ENCODE measurements at places on chromosomes 3 and 15.
A peak's percentile ranks its signal among the peaks of the same experiment; 100 is the strongest.

GRCh38 chr3:196842567-196843434 lies 24.9 kb upstream of the SENP5 start:
- DNase-seq = no peak

GRCh38 chr15:70284438-70285214 lies 186.9 kb upstream of the TLE3 start:
- no peak for DNase-seq

GRCh38 chr3:183122257-183122932 lies 23.1 kb upstream of the MCCC1 start:
- peak; percentile 57 for DNase-seq

DNA sequence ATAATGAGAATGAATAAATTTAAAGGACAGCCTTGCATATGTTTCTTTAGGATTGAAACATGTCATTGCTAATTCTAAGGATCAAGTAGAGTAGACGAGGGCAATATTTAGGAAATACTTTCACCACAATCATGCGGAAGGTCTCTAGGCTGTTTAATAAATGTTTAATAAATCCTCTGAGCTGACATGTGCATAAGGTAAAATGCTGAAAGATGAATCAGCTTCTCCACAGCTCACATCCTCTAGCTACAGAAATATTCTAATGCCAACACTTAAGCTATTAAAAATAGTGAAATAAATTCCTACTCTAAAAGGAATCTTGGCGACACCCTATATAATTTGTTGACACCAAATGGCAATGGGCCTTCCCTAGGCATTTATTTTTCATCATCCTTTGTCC lies 407.3 kb downstream of the TBL1XR1 start:
- no peak for DNase-seq

- peak; percentile 39 for DNase-seq
Observed at GRCh38 chr15:52112203-52112750, 298 bp downstream of the BCL2L10 start.

GRCh38 chr15:77851691-77852090 lies 219.0 kb upstream of the LINGO1 start:
- DNase-seq = no peak

DNA sequence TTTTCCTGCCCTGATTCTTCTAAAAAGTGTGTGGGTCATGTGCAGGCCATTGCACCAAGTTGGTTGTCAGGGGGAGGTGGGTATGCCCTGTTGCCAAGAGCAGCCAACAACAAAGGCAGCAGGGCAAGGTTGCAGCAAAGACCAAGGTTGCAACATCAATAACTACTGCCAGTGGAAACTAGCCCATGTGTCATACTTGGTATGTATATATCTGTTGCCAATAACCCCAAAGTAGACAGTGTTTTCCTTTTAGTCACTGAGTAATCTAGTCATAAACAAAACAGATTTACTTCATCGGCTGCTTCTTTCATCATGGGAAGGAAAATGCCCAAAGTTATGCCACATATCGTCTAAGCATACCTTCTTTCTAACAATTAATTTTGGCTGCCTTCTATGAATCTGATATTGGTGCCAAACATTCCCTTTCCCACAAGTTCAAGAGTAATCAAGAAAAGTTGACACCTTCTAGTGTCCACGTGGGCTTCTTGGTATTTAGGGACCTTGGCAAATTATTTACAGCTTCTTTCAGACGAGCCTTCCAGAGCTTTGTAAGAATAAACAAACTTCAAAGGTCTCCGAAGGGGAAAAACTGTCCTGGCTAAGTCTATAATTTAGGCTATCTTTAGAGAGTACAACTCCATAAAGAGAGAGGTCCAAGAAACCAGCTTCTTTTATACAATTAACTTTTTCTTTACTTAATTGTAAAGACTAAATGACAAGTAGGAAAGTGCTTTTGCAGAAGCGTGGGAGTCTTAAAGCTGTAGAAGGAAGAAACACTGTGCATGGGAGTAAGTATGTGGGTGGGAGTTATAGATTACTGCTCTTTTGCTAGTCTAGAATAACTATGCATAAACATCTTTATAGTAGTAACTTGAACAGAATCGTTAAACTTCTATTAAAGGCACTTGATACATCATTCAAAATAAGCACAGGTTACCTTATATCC lies 10.0 kb upstream of the MBNL1 start:
- peak; percentile 81 for DNase-seq

- peak; percentile 19 for DNase-seq
Observed at GRCh38 chr3:154018100-154018696, 103.0 kb upstream of the ARHGEF26 start.

DNA sequence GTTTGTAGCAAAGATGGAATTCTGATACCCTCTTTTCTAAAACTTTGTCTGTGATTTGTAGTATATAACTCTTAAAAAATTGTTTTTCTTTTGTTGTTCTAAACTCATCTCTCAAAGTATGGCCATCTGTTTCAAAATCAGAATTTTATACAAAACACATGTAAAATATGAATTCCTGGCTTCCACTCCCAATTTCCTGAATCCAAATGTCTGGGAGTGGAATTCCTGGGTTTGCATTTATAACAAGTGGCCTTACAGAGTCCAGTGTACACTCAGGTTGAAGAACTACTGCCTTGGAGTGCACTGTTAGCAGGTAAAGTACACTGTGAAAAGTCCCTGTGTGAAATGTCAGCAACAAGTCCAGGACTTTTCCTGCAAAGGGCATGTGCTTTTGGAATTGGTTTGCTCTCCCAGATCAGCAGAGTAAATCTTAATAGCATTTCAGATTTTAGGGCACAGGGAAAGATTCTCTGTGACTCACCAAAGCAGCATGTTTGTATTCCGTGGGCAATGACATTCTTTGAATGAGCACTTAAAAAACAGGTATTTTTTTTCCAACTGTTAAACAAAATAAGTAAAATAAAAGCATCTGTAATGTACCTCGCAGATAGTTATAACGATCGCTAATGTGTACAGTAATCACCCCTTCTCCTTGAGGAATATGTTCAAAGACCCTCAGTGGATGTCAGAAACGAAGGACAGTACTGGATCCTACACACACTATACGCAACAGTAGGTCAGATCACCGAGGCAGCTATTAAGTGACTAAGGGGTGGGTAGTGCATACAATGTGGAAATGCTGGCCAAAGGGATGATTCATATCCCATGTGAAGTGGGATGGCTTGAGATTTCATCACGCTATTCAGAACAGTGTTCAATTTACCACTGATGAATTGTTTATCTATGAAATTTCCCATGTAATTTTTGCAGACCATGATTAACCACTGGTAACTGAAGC lies 2.0 kb upstream of the CLDN16 start:
- DNase-seq = no peak

DNA sequence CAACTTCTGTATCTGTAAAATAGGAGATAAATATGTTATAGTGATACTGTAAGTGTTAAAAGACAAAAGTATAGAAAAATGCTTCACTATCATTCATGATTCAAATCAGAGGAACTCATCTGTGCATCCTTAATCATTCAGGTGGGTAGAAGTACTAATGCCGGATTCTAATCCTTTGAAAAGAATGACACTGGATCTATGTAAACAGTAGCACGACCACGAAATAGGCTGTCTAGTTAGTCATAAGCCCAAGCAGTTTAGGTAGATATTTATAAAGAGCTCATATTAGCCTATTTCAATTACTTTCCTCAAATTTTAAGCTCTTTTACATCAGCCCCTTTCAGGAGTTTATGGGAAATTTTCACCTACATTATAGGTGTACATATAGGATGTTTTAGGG lies 437.9 kb downstream of the SOX2 start:
- no peak for DNase-seq

DNA sequence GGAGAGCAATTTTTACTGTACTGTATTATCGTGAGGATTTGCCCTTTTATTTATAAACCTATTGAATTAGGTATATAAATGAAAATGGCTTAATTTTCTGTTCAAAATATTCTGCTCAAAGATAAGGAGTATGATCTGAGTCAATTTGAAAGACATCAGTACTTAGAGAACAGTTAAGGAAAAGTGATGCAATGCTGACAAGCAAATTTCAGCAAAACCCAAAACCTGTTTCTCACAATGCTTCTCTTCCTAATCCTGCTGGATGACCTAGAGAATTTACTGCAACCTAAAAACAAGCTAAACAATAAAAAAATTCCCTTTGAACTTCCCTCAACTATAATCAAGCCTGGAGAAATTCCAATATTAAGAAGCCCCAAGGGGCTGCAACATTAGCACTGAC lies 82.7 kb downstream of the RFX7 start:
- DNase-seq = no peak

- DNase-seq = no peak
Observed at GRCh38 chr15:47258521-47258920, 458.8 kb upstream of the SEMA6D start.

- DNase-seq = no peak
Observed at GRCh38 chr3:46163556-46164041, 44.5 kb downstream of the CCR1 start.

GRCh38 chr3:143120716-143121240 lies 1.2 kb downstream of the CHST2 start:
- DNase-seq = peak; percentile 36

- DNase-seq = no peak
Observed at GRCh38 chr3:134590766-134591165, 60.1 kb downstream of the KY start.

Measured in CD4-positive, alpha-beta T cell treated with Interleukin-12 subunit alpha and Interleukin-12 subunit beta, for 1 hour (primary cell).